Activated CD8-positive, alpha-beta T cell treated with anti-CD3 and anti-CD28 coated beads for 36 hours (primary cell): ENCODE measurements at places on chromosomes 2 and 18. TPM values are rescaled to one million over a fixed set of nuclear protein-coding genes. Genes with fewer than 3 reads are reported as not detected.

- H3K27ac ChIP-seq, result peak overlapping the region; percentile 97
- no peaks in the 10 kb centered on the region for H3K27me3 ChIP-seq
- DNase-seq, result no peak
- H3K4me3 ChIP-seq, result no peak overlapping the region
- H3K36me3 ChIP-seq, result no peaks in the 10 kb centered on the region
- peaks cover 29% of the 10 kb centered on the region for H3K4me1 ChIP-seq
These were observed 3.8 kb downstream of the EMILIN1 start for GRCh38 chr2:27081984-27082772.

GRCh38 chr2:218291318-218292047 lies 820 bp downstream of the TMBIM1 start:
- peak overlapping the region; percentile 92 for H3K27ac ChIP-seq
- H3K4me1 ChIP-seq, result peaks cover 57% of the 10 kb centered on the region
- peak overlapping the region; percentile 88 for H3K4me3 ChIP-seq
- H3K27me3 ChIP-seq, result no peaks in the 10 kb centered on the region
- no peak for DNase-seq

CNTNAP5 gene
- not detected for total RNA-seq

DNA sequence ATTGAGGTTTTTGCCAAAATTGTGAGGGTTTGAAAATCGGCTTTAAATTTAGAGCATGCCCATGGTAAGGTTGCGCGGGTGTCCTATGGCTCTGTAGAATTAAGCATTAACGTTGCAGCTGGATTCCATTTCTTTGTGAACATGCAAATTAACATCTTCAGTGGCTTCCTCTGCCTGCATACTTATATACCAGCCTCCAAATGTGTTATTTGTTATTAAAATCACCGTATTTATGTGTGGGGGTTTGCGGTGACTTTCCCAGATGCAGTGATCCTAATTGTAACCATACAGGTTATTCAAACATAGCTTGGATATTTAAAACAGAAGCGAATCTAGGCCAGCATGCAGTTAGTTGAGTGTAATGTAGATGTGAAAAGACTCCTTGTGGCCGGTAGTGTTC lies 80.2 kb downstream of the TGOLN2 start:
- H3K4me1 ChIP-seq, result peaks cover 7% of the 10 kb centered on the region
- H3K36me3 ChIP-seq, result no peaks in the 10 kb centered on the region
- peaks cover 2% of the 10 kb centered on the region for H3K27me3 ChIP-seq
- no peak overlapping the region for H3K4me3 ChIP-seq
- no peak for DNase-seq

HSPD1 gene
- total RNA-seq, result 1,051 TPM

GRCh38 chr2:72887032-72887739 lies at the start of gene SPR:
SPR (plus strand) TSS chr2:72887408; CDS start chr2:72887433, 25 bp downstream.
- H3K27ac ChIP-seq, result no peak within 1 kb of the TSS
- H3K36me3 ChIP-seq, result peaks cover 8% of the 10 kb centered on the region
- H3K4me3 ChIP-seq, result peak within 1 kb of the TSS; percentile 72
- H3K4me1 ChIP-seq, result peaks cover 6% of the 10 kb centered on the region
- peaks cover 53% of the 10 kb centered on the region for H3K27me3 ChIP-seq
- peak; percentile 77 for DNase-seq

DNA sequence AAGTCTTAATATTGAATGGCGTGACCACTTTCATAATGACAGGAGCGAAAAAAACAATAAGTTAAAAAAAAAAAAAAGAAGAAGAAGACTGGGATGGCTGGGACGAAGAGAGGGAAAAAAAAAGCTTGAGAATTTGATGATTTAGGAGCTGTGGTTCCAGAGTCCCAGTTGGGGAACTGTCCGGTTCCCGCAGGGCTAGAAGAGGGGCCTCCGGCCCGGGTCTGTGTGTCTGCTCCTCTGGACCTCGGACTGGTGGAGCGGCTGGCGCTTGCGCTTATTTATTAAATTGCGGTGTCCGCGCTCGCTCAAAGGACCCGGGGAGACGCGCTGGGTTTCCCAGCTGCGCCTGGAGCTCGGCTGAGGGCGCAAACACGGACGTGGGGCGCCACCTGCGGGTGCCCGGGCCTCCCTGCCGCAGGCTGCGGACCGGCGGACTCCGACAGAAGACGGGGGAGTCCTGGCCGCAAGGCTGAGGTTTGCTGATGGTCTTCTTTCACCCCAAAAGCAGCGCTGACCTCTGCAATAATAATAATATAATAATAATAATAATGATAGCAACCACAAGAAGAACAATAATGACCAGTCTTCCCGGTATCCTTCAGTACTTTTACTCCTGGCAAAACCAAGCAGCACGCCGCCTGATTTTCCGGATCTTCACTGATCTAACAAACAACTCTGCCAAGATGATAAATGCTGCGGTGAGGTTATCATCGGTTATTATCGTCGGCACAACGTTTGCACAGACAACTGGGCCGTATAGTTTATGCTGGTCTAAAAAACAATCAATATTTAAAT lies at the start of gene CBLN2:
CBLN2 (minus strand) TSS at position 251 of the 795 bp plus-strand sequence. CDS start 2,182 bp downstream, outside the sequence.
- no peak within 1 kb of the TSS for H3K27ac ChIP-seq
- DNase-seq, result peak; percentile 58
- H3K36me3 ChIP-seq, result no peaks in the 10 kb centered on the region
- H3K4me1 ChIP-seq, result peaks cover 6% of the 10 kb centered on the region

DNA sequence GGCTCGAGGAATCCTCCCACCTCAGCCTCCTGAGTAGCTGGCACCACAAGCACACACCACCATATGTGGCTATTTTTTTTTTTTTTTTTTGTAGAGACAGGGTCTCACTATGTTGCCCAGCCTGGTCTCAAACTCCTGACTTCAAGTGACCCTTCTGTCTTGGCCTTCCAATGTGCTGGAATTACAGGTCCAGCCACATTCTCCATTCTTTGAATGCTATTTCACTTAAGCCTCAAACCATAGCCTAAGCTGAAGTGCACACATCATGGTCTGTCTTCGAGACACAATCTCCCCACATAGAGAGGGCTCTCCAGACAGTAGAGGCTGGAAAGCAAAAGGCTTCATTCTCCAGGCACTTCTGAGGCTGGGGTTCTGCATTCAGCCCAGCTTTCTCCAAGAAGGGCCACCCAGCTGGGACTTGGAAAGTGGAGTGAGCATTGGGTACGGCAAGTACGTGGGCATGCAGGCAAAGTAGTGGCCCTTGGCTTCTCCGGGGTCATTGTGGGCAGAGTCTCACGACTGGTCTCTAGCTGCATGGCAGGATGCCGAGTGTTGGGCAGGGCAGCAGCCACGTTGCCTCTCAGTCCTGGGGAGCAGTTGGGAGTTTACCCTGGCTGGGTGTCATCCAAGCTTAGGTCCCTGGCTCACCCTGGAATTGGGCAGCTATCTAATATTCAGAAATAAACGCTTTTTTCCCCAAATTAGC lies 78.2 kb upstream of the SMAD7 start:
- no peaks in the 10 kb centered on the region for H3K27me3 ChIP-seq
- H3K4me3 ChIP-seq, result no peak overlapping the region
- peaks cover 17% of the 10 kb centered on the region for H3K4me1 ChIP-seq
- H3K36me3 ChIP-seq, result no peaks in the 10 kb centered on the region
- DNase-seq, result no peak

APCDD1 gene
- not detected for total RNA-seq

CCNYL1 gene
- 4.3 TPM for total RNA-seq

- peaks cover 53% of the 10 kb centered on the region for H3K4me1 ChIP-seq
- no peak overlapping the region for H3K4me3 ChIP-seq
- H3K27ac ChIP-seq, result peak overlapping the region; percentile 41
- H3K36me3 ChIP-seq, result no peaks in the 10 kb centered on the region
- peak; percentile 44 for DNase-seq
These were observed 97.2 kb downstream of the ARL4C start for GRCh38 chr2:234399451-234400246.

DNA sequence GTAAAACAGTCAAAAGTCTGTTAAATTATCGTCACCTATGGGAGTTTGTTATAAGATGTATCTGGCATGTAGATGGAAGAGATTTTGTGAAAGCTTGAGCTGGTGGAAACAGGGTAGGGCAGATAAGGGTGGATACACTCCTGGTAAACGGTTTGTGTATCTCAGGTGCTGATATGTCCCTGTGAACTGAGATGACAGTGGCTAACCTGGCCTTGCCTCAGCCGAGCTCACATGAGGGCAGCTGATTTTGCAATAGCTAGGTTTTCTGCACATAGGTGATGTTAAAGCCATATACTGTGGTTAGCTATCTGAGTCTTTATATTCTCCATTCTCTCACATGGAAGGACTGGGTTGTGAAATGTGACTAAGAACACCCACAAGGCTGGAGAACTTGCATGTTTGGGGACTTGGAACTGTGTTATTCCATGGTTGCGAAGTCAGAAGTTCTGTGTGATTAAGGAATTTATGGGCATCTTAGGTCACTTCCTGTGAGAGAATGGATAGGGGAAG lies 205.1 kb downstream of the TPGS2 start:
- H3K4me3 ChIP-seq, result no peak overlapping the region
- no peaks in the 10 kb centered on the region for H3K36me3 ChIP-seq
- H3K27me3 ChIP-seq, result peaks cover 5% of the 10 kb centered on the region

DNA sequence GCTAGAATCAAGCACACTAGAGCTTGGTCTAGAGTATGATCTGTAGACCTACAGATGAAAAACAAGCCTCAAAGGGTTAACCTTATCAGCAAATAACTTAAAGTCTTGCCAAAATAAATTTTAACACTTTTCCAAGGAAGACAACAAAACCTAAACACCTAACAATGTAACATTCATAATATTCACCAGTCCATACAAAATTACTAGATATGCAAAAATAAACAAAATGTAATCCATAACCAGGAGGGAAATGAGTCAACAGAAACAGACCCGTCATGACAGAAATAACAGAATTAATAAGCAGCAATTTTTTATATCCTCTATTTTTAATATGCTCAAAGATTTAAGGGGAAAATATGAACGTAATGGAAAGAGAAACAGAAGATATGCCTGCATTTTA lies 36.1 kb downstream of the TRAK2 start:
- no peaks in the 10 kb centered on the region for H3K27me3 ChIP-seq
- peaks cover 19% of the 10 kb centered on the region for H3K4me1 ChIP-seq
- no peak overlapping the region for H3K4me3 ChIP-seq
- H3K27ac ChIP-seq, result no peak overlapping the region
- DNase-seq, result no peak
- peaks cover 8% of the 10 kb centered on the region for H3K36me3 ChIP-seq
